ENCODE measurements at places on chromosomes 3 and 15. TPM values are rescaled to one million over a fixed set of nuclear protein-coding genes. Genes with fewer than 3 reads are reported as not detected.

DNA sequence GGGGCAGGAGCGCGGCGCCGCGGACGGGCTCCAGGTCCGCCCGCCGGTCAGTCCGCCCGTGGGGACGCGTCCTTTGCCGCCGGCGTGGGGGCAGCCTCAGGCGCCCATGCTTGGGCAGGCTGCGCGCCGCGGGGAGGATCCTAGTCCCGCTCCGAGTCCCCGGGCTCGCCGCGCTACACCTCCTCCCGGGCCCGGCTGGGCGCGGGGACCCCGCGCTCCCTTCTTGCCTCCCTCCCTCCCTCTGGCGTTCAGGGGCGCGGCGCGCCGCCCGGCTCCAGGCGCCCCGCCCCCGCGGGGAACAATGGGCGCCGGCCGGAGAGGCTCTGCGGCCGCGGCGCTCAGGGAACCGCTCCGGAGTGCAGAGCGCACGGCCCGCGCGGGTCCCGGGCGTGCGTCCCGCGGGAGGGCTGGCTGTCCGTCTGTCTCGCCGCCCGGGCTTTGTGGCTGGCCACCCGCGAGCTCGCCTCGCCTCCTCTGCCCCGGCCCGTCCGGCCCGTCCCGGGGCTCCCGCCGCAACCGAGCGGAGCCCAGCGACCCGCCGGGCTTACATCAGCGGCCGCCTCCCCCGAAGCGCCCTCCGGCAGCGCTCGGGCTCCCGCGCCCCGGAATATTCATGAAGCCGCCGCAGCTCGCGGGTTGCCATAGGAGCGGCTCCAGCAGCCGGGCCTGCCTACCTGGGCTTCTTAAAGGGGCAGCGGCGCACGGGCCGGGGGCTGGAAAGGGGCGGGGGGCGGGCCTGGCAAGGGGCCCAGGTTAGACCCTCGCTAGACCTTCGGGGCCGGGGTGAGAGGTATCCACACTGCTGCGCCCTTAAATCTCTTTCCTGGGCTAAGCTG lies at the start of gene HCN4:
HCN4 (minus strand) TSS at position 658 of the 836 bp plus-strand sequence. CDS start 688 bp downstream, outside the sequence.
- peaks cover 55% of the 10 kb centered on the region for H3K27me3 ChIP-seq
- DNase-seq = no peak
- no peak within 1 kb of the TSS for H3K27ac ChIP-seq
- H3K36me3 ChIP-seq = no peaks in the 10 kb centered on the region

GRCh38 chr15:63974021-63974420 lies 72.3 kb downstream of the DAPK2 start:
- peaks cover 4% of the 10 kb centered on the region for H3K36me3 ChIP-seq
- H3K4me3 ChIP-seq = no peak overlapping the region
- H3K27me3 ChIP-seq = no peaks in the 10 kb centered on the region
- DNase-seq = no peak
- no peak overlapping the region for H3K27ac ChIP-seq

GRCh38 chr3:56704706-56705105 lies 21.6 kb upstream of the TASOR start:
- peaks cover 27% of the 10 kb centered on the region for H3K4me1 ChIP-seq

DNA sequence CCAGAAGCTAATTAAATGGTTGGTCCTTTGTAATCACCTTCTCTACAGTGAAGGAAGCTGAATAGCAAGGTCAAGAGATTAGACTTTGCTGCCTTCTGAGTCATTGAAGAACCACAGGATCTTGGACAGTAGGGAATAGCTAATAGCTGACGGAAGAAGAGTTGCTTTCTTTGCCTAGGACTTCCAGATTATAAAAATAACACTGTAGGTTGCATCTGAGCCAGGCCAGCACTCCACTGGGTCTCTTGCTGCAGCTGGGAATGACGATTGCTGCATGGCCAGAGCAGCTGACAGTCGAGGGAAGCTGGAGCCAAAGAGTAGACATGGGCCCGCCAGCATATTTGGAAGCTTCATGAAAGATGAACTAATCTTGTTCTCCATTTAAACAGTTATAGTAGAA lies 81.5 kb upstream of the KCNMB2 start:
- no peak overlapping the region for H3K27ac ChIP-seq
- H3K4me3 ChIP-seq = no peak overlapping the region
- no peaks in the 10 kb centered on the region for H3K36me3 ChIP-seq
- H3K4me1 ChIP-seq = no peaks in the 10 kb centered on the region
- H3K27me3 ChIP-seq = peaks cover 2% of the 10 kb centered on the region

SCAANT1 gene
- not detected for total RNA-seq

DNA sequence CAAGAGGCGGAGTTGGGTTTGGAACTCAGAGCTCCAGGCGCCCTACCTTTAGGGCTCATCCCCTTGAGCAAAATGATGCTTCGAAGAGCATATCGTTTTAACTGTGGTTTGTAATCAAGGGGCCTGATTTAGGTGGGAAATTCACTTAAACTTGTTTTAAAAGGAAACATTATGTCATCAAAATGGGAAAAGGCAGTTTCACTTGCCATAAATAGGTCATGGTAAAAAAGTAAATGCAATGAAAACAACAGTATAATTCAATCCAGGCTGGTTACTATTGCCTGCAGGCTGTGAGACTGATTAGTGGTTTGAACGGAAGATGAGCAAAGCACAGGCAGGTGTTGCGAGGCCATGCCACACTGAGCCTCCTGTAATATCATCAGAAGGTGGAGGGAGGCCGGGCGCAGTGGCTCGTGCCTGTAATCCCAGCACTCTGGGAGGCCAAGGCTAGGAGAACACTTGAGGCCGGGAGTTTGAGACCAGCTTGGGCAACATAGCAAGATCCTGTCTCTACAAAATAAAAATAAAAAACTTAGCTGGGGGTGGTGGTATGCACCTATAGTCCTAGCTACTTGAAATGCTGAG lies 2.1 kb downstream of the HDAC11 start:
- peaks cover 14% of the 10 kb centered on the region for H3K4me1 ChIP-seq
- peaks cover 5% of the 10 kb centered on the region for H3K27me3 ChIP-seq
- DNase-seq = no peak

DNA sequence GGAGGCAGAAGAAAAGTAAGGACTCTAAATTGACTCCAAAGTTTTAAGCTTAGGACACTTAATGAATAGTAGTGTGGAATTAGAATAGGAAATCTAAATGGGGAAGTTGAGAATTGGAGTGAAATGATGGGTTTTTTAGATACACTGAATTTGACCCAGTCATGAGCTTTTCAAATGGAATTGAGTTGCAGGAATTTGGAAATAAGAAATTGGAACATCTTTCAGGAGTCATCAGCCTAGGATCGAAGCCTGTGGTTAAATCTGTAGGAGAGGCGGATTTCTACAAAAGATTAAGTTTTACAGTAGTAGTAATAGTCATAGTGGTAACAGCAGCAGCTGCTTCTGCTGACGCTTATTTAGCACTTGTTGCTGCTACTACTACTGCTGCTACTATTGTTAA lies 129.0 kb upstream of the LRRFIP2 start:
- no peak overlapping the region for H3K27ac ChIP-seq
- no peak overlapping the region for H3K4me3 ChIP-seq
- H3K27me3 ChIP-seq = no peaks in the 10 kb centered on the region
- DNase-seq = no peak
- H3K36me3 ChIP-seq = peaks cover 35% of the 10 kb centered on the region

DNA sequence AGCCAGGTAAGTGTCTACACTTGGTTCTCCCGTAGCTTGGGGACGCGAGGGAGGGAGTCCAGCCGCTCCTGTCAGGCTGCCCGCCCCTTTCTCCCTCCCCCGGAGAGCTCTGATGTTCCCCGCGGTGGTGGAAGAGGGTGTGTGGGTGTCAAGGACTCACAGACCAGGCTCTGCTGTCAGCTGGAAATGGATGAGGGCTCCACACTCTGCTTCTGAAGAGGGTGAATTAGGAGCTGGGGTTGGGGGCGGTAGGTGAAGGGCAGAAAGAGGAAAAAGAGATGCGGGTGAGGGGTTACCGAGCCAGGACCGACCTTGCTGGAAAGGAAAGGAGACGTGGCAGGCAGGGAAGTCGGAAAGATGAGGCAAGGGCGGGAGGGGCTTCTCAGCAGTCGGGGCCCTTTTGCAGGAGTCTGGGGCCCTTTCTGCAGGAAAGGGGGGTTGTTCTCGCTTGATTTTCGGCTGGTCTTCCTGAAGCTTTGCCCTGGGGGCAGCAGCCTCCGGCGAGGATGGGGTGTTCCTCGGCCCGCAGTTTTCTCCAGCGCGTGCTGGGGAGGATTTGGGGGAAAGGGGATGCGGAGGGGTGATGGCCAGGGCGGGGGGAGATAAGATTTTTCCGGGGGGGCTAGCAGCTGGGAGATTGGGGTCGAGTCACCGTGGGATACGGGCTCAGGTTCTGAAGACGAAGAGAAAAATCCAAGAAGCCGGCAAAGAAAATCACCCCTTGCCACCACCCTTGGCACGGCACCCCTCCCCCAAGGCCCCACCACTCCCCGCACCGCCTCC lies 602 bp upstream of the BAHD1 start:
- peaks cover 17% of the 10 kb centered on the region for H3K36me3 ChIP-seq
- peak; percentile 81 for DNase-seq
- H3K27ac ChIP-seq = peak overlapping the region; percentile 87
- H3K27me3 ChIP-seq = peaks cover 63% of the 10 kb centered on the region

GRCh38 chr15:73889053-73889761 lies 15.8 kb downstream of the TBC1D21 start:
- DNase-seq = no peak
- no peak overlapping the region for H3K4me3 ChIP-seq
- peaks cover 9% of the 10 kb centered on the region for H3K27me3 ChIP-seq

GRCh38 chr3:125647318-125648014 lies 52.2 kb upstream of the OSBPL11 start:
- no peaks in the 10 kb centered on the region for H3K36me3 ChIP-seq
- H3K4me1 ChIP-seq = no peaks in the 10 kb centered on the region
- H3K4me3 ChIP-seq = no peak overlapping the region

KLHL40 gene
- not detected for total RNA-seq

GRCh38 chr3:74344865-74345440 lies 269.5 kb downstream of the CNTN3 start:
- no peak for DNase-seq
- H3K4me1 ChIP-seq = no peaks in the 10 kb centered on the region
- no peak overlapping the region for H3K4me3 ChIP-seq
- H3K27ac ChIP-seq = no peak overlapping the region
- no peaks in the 10 kb centered on the region for H3K27me3 ChIP-seq
- no peaks in the 10 kb centered on the region for H3K36me3 ChIP-seq

DNA sequence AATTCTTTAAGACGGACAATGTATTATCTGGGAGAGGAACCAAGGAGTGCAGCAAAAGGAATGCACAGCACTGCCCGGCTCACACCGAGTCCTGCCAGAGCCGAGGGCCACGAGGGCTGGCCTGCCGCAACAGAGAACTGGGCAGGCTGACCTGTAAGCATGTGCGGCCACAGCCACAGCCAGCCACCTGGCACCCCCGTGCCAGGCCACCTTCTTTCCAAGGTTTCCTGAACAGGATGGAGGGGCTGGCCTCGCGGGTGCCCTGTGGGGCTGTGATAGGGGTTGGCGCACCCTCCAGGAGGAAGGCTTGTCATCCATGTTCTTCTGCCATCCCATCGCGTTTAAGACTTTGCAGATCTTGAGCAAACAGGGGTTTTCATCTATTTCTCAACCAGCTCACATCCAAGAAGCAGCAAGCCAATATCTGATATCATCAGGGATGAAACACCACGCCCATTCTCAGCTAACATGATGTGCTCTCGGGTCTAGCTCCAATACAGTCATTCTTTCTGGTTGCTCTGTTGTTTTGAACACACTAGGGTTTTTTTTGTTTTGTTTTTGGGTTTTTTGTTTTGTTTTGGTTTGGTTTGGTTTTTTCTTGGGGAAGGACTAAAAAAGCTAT lies 10.2 kb downstream of the CA12 start:
- H3K36me3 ChIP-seq = no peaks in the 10 kb centered on the region
- DNase-seq = no peak
- peaks cover 51% of the 10 kb centered on the region for H3K4me1 ChIP-seq
- no peaks in the 10 kb centered on the region for H3K27me3 ChIP-seq

DNA sequence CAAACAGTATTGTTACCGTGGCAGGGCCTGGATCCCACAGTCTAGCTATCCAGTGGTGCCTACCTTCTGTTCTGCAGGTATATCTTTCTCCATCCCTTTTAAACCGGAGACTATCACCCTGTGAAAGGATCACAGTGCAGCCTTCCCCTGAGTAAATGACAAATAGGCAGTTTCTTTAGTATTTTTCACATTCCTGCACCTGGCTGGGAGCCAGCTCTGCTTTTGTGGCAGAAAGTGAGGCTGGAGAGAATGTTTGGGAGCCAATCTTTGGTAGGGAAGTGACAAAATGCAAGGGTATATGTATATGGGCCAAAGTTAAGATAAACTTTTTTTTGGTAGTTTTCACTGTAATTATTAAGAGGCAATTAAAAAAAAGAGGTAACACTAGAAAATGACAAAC lies 54.8 kb downstream of the ARHGEF26 start:
- no peaks in the 10 kb centered on the region for H3K4me1 ChIP-seq
- H3K27ac ChIP-seq = no peak overlapping the region

CYP11A1 gene
- not detected for total RNA-seq

GRCh38 chr3:177199206-177199760 lies 2.0 kb upstream of the TBL1XR1 start:
- H3K27ac ChIP-seq = peak overlapping the region; percentile 88
- peaks cover 10% of the 10 kb centered on the region for H3K36me3 ChIP-seq
- H3K27me3 ChIP-seq = no peaks in the 10 kb centered on the region
- no peak for DNase-seq

GRCh38 chr3:113218011-113218680 lies 6.8 kb downstream of the BOC start:
- H3K4me1 ChIP-seq = no peaks in the 10 kb centered on the region
- H3K27me3 ChIP-seq = peaks cover 44% of the 10 kb centered on the region
- H3K27ac ChIP-seq = no peak overlapping the region
- no peaks in the 10 kb centered on the region for H3K36me3 ChIP-seq
- DNase-seq = no peak

- H3K4me1 ChIP-seq = peaks cover 3% of the 10 kb centered on the region
- H3K27me3 ChIP-seq = peaks cover 48% of the 10 kb centered on the region
- no peak overlapping the region for H3K4me3 ChIP-seq
- no peak overlapping the region for H3K27ac ChIP-seq
- no peak for DNase-seq
These were observed 16.5 kb upstream of the TLE3 start for GRCh38 chr15:70114221-70114620.

- no peaks in the 10 kb centered on the region for H3K4me1 ChIP-seq
- no peaks in the 10 kb centered on the region for H3K27me3 ChIP-seq
- H3K27ac ChIP-seq = no peak overlapping the region
- DNase-seq = no peak
- H3K4me3 ChIP-seq = no peak overlapping the region
- no peaks in the 10 kb centered on the region for H3K36me3 ChIP-seq
These were observed 67.4 kb downstream of the CORO2B start for GRCh38 chr15:68646156-68646555.

ACSBG1 gene
- not detected for total RNA-seq

- no peak for DNase-seq
- H3K4me1 ChIP-seq = no peaks in the 10 kb centered on the region
- no peaks in the 10 kb centered on the region for H3K27me3 ChIP-seq
- no peak overlapping the region for H3K4me3 ChIP-seq
These were observed 122.2 kb downstream of the EEFSEC start for GRCh38 chr3:128275316-128276145.

CACNA1D gene
- total RNA-seq = 0.77 TPM

Data from activated CD4-positive, alpha-beta T cell treated with anti-CD3 and anti-CD28 coated beads, Interleukin-2, amount 10 ng/mL, durations not matched to agents 24 days and 14 days (primary cell).